ENCODE measurements at places on chromosomes 3 and 15.

GRCh38 chr15:99592145-99592791, 26.5 kb downstream of the MEF2A start:
- no peak for DNase-seq

DNA sequence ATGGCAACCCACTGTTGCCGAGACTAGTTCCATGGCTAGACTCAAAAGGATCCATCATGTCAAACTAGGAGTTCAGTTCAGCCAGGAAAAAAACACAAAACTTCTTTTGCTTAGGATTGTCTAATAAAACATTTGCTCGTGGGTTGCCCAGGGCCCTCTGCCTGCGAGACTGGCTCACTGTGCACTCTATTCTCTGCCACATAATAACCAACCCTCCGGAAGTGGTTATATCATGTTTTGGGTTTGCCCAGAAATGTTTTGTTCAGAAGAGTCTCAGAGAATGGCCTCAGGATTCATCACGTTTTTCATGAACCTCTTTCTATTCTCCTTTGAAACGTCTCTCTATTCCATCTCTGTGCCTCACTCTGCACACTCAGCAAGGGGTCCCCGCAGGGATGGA, 216.1 kb downstream of the SV2B start:
- no peak for DNase-seq

- DNase-seq: no peak
These were observed 2.4 kb downstream of the TNNC1 start for GRCh38 chr3:52451237-52452083.

DNA sequence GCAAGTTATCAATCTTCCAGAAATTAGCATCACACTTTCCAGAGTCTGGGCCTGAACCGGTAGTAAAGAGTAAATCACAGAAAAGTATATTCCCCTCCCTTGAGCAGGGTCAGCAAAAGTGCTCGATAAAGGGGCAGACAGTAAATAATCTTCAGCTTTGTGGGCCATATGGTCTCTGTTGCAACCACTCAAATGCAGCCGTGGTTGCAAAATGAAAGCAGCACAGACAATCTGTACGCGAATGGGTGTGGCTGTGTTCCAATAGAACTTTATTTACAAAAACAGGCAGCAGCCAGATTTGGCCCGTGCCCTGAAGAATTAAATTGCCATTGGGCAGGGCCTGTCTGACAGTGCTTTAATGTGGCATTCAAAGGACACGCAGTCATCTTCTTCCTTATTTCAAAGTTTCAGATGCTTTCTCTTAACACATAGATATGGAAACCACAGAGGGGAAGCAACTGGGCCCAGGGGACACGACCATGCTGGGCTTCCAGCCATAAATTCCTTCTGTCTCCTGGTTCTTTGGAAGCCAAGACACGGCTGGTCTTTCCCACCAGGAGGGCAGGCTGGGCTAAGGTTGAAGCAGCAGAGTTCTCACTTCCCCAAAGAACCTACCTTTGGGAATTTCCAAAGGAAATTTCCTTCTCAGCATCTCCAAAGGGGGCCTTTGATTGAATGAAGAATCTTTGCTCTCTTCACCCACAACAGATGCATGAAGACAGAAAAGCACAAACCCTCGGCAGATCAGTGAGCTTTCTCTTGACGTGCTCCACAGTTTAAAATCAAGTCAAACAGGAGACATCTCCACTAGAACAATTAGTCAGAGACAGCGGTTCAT, 489.8 kb upstream of the PROK2 start:
- DNase-seq: peak; percentile 66

DNA sequence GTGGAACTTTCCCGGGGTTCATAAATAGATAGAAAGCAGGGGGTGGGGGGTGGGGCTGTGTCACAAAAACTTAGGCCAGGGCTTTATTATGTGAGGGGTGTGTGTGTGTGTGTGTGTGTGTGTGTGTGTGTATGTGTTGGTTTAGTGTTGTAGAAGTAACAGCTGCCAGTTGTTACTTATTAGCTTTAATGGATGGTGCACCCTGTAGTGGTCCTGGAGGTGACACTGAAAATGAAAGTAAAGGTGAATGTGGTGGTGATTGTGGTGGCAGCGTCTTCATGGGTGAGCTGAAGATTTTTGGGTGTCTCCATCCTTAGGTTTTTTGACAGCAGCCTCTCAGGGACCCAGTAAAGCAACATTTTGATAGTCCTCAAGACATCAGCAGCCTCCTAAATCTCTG, 449.9 kb downstream of the PDCD6IP start:
- DNase-seq: no peak

DNA sequence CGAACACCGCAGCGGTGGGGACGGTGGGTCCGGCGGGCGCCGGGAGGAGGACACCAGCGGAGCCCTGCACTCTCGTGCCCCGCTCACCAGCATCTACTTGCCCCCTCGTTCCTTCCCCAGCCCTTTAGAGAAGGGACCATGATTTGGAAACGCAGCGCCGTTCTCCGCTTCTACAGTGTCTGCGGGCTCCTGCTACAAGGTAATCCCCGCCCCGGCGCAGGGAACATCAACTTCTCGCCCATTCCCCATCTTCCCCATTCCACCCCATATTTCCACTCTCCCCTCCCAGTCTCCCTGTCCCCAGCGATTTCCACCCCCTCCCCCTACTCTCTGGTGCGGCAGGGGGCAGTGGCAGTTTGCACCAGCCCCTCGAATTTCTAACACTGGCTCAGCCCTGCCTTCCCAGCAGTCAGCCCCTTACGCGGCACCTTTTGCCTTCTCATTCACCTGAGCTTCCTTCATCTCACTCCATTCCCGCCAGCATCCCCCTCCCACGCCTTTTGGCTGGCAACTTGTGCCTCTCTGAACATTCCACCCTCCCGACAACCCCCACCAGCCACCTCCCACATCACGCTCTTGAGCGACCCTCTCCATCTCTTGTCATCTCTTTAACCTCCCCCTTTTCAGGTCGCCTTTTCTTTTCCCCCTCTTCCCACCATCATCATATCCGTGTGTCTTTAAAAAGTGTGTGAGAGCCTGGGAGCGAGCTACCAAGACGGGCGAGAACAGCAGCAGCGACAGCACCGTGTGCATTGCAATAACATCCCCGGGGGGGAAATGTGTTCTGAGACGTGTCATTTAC, 882 bp downstream of the CADM2 start:
- DNase-seq: no peak

GRCh38 chr3:143825513-143825912, 22.8 kb downstream of the SLC9A9 start:
- no peak for DNase-seq

DNA sequence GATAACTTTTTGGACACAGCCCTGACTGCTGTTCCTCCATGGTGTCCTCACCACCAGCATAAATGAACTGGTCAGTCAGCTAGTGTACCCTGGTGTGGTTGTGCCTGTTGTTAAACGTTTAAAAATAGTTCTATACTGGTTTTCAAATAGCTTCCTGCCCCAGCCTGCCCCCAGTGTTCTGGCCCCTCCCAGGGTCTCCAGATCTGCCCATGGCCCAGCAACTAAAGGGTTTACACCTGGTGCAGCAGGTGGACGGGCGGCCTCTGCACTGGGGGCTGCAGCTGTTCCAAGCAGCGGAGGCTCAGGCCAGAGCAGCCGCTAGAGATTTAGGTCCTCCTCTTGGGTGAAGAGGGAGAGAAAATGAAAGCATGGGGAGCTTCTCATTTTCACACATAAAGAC, 6.1 kb upstream of the NR2E3 start:
- no peak for DNase-seq

- no peak for DNase-seq
These were observed 241.8 kb downstream of the FOXP1 start for GRCh38 chr3:71341721-71342120.

- DNase-seq: no peak
These were observed 110.8 kb upstream of the NDN start for GRCh38 chr15:23797747-23798446.

DNA sequence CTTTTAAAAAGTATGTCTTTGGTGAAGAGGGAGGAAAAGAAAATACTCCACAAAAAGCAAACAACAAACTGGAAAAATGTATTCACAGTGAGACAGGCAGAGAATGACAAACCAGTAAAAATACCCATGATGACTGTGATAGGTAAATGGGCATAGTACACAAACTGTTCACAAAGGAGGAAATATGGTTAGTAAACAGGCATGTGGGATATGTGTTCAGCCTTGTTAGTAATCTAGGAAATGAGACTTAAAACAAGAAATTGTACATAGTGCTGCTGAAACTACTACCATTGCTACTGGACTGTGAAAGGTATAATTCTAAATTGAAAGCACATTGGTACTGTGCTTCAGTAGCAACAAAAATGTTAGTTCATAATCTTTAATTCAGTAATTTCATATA, 50.1 kb downstream of the UBE2E2 start:
- no peak for DNase-seq

DNA sequence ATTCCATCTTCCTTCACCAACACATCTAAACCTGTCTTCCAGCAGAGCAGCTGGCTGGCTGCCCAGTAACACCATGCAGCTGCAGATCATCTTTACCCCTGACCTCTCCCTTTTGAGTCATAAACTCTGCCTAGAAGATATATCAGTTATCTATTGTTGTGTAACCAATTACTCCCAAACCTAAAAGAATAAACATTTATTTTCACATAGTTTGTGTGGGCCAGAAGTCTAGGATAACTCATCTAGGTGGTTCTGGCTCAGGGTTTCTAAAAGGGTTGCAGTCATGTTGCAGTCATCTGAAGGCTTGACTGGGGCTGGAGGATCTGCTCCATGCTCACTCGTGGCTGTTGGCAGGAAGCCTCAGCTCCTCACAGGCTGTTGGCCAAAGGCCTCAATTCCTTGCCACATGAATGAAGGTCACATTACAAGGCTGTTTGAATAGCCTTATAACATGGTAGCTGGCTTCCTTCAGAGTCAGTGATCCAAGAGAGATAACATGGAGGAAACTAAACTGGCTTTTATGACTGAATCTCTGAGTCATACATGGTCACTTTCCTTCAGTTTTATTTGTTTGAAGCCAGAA, 92.8 kb downstream of the GOLIM4 start:
- no peak for DNase-seq

DNA sequence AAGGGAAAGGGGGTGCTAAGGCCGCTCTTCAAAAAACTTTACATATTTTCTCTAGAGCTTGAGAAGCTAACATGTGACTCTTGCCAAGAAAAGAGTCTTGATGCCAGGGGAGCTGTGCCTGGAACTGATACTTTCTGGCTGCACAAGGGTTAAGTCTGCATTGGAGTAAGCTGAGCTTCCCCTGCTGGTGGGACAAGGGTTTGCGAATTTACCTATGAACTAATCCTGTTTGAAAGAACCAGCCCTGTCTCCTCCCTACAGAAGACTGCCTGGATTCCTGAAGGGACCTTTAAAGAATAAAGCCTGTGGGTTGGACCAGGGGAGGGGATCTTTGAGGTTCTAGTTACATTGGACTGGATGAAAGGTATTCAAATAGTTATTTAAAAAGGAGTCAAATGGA, 58.3 kb upstream of the EPHA3 start:
- DNase-seq: no peak

DNA sequence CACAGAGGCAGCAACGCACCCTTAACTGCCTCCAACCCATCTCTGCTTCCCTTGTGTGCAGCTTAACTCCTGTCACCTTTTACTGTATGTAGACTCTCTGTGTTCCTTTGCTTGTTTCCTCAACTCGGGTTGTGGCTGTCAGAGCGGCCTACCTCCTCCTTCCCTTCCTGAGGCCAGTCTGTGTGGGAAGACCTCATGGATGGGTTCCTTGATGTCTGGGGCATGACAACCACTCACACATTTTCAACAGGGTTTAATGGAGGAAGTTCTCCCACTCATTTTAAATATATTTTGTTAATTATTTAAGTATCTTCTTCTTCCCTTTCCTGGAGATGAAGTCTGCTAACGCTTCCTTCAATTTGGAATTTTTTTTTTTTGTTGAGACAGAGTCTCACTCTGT, 1.8 kb upstream of the CSPG5 start:
- DNase-seq: no peak

GRCh38 chr3:144463911-144464310, 492.3 kb downstream of the DIPK2A start:
- no peak for DNase-seq

- DNase-seq: no peak
These were observed 15.3 kb upstream of the CACNA1D start for GRCh38 chr3:53478921-53479664.

GRCh38 chr3:63808633-63809032, 10.5 kb upstream of the C3orf49 start:
- DNase-seq: no peak

- no peak for DNase-seq
These were observed 789.8 kb downstream of the ROBO1 start for GRCh38 chr3:78978037-78978436.

- peak; percentile 21 for DNase-seq
These were observed 701 bp downstream of the OSBPL11 start for GRCh38 chr3:125594581-125595011.

GRCh38 chr3:114361391-114361790, 67.6 kb downstream of the TIGIT start:
- DNase-seq: no peak

GRCh38 chr3:45414823-45415222, 26.4 kb downstream of the LARS2 start:
- DNase-seq: no peak

DNA sequence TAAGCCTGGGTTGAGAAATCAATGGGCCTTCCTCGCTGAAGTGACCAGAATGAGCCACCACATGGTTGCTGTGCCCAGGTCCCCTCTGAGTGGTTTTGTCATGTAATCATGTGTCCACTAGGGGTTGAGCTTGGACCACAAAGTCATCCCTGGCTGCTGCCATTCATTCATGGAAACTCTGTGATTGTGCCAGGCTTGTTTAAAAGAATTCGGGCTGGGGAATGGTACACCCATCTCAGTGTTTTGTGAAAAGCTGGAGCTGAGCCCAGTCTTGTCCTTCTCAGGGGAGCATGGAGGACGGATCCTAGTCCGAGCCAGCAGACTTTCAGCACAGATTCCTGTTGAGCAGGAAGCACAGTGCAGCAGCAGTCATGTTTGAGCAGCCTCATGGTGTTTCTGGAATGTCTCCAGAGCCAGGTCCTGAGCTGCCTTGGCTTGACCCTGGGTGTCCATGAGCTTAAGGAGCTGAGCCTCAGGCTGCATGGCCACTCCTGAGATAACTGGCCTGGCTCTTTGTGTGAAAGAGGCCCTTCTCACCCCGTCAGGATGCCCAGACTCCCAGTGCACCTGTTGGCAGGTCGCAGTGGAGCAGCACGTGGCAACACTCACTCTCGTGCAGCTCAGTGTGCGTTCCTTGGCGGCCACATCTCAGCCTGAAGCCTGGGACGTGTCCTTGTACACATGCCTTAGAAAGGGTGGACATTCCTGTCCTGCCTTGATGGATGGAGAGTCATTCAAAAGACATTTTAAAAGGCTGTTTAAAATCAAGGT, 260.3 kb upstream of the TPM1 start:
- peak; percentile 78 for DNase-seq

DNA sequence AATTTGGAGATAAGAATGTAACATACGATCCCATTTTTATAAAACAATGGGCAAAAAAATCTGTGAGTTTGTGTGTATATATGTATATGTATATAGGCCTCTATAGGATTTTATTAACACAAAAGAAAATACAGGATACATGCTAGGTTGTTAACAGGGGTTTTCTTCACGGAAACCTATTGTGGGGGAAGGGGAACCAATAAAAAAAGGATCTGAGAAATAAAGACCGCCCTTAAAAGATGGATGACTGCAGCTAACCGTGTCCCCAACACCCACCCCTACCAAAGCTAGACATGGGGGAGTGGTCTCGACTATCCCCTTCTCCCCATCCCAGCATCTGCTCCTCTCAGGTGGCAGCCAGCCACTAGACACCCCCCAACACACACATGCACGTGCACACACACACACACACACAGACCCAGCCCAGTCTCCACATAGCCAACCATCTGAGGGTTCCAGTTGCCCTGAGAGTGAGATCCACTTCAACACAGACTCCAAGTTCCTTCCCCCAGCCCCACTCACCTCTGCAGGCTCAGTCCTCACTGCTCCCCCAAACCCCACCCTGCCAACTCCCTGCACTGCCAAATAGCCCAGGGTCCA, 132.9 kb downstream of the TPRA1 start:
- no peak for DNase-seq

All from tibial nerve (tissue), 4 donors.